ENCODE measurements at places on chromosomes 5 and 9.

GRCh38 chr5:154203798-154204578, 13.5 kb downstream of the GALNT10 start:
- no peak for DNase-seq

- DNase-seq: peak; percentile 84
Measured at GRCh38 chr5:112106878-112107277, 312.2 kb downstream of the EPB41L4A start.

GRCh38 chr5:29853711-29854220, 1339.7 kb upstream of the CDH6 start:
- no peak for DNase-seq

GRCh38 chr5:168364151-168364661, 72.8 kb downstream of the WWC1 start:
- no peak for DNase-seq

DNA sequence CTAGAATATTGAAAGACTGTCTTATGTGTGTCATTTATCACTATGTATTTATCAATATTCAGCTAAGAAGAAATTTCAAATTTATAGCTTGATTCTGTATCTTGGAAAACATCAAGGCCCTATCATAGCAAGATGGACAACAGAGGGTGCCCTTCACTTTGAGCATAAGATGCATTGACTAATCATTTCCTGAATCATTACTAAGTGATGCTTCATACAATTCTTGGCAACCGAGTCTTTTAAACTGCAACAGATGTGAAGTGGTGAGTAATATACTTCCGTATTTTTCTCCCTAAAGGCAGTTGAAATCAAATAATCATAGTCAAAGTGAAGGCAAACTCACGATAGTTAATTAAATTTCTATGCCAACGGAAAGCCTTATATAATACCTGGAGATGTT, 318.6 kb upstream of the RGMB start:
- DNase-seq: no peak
